ENCODE measurements at places on chromosomes 3 and 15.

DNA sequence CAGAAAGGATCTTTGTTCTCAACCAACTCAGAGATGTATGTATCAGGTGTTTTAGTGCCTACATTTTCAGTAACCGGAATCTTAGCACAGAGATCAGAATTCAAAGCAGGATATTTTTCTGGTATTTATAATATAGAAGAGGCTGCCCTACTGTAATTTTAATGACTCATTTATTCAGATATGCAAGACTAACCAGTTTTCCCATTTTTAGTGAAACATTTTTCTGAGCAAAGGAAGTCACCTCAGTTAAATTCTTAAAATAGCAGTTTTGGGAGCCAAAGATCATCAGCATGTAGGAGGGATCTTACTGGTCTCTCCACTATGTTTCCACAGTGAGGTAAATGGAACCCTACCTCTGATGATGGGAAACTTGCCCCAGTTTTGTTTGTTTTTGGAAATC lies 42.0 kb downstream of the SRP14 start:
- no peak for DNase-seq

DNA sequence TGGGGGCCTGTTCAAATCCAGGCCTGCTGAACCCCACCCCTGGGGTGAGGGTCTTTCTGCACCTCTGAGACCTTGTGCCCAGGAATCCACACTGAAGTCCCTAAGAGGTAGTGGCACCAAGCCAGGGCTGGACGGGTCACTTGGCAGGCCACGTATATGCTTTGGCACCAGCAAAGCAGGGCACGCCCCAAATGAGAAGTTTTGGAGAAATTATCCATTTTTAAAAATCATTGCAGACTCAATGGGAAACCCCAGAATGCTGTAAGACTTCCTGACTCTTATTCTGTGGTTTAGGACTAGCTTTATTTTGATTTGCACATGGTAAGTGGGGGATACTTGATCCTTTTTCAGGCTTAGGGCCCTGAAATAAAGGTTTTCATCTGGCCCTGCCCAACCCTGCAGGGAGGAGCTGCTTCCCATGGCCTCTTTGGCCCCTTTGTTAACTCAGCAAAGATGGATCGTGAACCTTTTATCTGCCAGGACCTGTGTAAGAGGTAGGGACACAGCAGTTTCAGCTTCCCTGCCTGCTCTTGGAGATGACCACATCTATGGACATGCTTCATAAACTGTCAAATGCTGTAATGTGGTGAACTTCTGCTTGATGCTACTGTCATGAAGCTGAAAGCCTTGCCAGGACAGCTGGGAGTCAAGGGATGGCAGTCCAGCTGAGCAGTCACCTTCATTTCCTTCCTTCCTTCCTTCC lies 88.0 kb downstream of the HMG20A start:
- DNase-seq, result no peak

- DNase-seq, result peak; percentile 78
These were observed 37.5 kb upstream of the STIMATE start for GRCh38 chr3:52934630-52935530.

DNA sequence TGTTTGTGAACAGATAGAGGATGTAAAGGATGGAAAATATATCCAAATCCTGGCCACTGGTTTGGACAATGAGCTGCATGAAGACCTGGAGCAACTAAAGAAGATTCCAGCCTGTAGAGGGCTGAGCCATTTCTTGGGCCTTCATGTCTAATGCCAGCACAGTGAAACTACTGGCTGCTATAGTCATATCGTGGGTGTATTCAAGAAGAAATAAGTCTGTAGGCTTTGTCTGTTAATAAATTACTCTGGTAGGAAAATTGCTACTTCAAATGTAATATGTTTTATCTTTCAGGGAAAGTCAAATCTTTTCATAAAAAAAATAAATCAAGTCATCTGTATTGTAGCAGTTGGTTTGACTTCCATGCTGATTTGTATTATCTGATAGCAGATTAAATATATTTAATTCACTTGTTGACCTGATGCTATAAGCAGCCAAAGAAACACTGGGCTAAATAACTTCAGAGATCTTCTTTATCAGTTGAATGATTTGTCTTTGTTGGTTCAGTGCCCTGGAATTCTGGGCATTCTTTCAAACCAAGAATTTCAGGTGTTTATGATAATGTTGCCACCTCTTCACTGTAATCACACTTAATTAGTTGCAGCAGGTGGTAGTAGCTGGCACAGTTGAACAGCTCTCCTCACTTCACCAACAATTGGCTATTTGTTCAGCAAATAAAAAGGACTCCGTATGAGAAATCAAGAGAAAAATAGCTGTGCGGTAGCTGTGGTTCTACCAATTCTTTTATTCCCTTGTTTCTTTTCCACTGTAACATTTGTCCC lies 1109.5 kb downstream of the NSUN3 start:
- DNase-seq, result no peak

- DNase-seq, result no peak
These were observed 111.6 kb downstream of the GREM1 start for GRCh38 chr15:32829436-32829835.

DNA sequence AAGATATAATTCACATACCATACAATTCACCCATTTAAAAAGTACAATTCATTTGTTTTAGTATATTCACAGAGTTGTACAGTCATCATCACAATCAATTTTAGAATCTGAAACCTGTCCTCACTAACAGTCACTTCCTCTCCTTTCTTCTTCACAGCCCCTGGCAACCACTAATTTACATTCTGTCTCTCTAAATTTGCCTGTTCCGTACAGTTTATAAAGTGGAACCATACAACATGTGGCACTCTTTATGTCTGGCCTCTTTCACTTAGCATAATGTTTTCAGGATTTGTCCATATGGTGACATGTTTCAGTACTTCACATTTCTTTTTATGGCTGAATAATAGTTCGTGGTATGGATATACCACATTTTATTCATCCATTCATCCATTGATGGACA lies 22.7 kb downstream of the ERICH6 start:
- peak; percentile 77 for DNase-seq

GRCh38 chr3:31785286-31785685 lies 195.8 kb downstream of the OSBPL10 start:
- no peak for DNase-seq

DNA sequence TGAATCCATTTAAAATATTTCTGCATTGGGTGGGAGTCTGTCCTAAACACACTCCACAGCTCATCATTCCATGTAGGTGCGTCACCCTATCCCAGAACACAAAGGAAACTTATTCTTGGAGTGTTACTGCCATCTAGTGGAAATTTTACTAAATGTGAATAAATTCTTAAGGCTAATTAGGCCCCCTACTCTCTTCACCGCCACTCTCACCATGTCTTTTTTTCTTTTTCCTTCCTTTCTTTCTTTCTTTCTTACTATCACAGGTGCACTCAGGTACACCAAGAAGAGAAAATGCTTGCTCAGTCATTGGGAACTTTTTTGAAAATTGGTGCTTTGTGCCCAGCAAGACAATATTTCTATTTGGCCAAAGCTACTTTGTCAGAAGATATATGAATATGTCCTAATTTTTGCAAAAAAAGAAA lies 26.4 kb upstream of the ATP8B4 start:
- peak; percentile 82 for DNase-seq

GRCh38 chr3:57038466-57039164 lies 21.8 kb upstream of the SPATA12 start:
- no peak for DNase-seq

GRCh38 chr3:188617270-188617669 lies 463.3 kb downstream of the LPP start:
- no peak for DNase-seq

- no peak for DNase-seq
These were observed 61.9 kb downstream of the EIF3J start for GRCh38 chr15:44598892-44599291.

DNA sequence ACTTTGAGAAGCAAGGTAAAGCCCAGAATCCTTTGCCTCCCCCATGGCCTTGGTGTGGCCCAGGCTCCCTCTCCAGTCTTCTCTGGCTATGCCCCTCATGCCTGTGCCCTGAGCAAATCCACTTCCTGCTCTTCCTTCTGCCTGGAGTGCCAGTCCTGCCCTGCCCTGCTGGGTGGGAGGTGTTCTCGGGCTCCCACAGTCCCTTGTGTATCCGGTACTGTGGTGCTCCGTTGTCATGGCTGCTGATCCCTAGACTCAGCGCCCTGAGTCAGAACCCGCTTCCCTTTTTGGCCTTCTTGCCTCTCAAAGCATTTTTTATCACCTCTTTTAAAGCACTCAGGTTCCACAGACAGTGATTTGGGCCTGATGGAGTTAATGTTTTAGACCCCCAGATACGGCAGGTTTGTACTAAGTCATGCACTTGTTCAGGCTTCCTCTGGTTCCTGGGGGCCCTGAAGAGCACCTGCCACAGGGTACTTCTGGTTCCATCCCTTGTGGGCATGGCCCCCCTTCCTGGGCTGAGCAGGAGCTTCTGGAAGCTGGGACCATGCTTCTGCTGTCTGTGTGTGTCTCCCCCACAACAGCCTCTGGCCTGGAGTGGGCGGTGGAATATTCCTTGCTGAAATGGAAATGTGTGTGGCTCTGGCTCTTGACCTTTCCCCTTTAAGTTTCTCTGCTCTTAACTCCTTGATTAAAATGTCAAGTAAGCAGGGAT lies 29.6 kb upstream of the ADAMTS7 start:
- peak; percentile 71 for DNase-seq
